ENCODE measurements at places on chromosomes 12 and 14. TPM values are rescaled to one million over a fixed set of nuclear protein-coding genes. Genes with fewer than 3 reads are reported as not detected.

GRCh38 chr14:86515195-86515594, 985.3 kb downstream of the FLRT2 start:
- no peak for DNase-seq

- no peak for DNase-seq
These were observed 5.5 kb downstream of the MAP3K12 start for GRCh38 chr12:53493610-53494391.

The KLRK1 gene
- not detected for total RNA-seq

DNA sequence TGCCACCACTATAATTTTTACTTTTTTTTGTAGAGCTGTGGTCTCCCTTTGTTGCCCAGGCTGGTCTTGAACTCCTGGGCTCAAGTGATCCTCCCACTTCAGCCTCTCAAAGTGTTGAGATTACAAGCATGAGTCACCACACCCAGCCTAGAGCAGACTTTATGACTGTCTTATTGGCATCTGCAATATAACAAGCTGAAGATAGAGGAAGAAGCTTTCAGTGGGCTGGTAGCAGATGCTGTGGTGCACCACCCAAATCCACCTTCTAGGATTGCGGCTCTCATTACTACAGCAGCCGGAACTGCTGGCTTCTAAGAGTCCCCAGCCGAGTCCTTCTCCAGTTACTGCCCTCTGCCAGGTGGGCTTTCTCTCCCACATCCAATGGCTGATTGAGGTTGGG, 7.6 kb upstream of the STK38L start:
- DNase-seq, result peak; percentile 61

The PPP4R4 gene
- 0.15 TPM for total RNA-seq

The C12orf54 gene
- not detected for total RNA-seq

- DNase-seq, result peak; percentile 59
These were observed at the start of gene NTN4 for GRCh38 chr12:95790033-95790916. Gene NTN4, minus strand, starts transcription at chr12:95790764. Its CDS starts 455 bp downstream, at chr12:95790309.

DNA sequence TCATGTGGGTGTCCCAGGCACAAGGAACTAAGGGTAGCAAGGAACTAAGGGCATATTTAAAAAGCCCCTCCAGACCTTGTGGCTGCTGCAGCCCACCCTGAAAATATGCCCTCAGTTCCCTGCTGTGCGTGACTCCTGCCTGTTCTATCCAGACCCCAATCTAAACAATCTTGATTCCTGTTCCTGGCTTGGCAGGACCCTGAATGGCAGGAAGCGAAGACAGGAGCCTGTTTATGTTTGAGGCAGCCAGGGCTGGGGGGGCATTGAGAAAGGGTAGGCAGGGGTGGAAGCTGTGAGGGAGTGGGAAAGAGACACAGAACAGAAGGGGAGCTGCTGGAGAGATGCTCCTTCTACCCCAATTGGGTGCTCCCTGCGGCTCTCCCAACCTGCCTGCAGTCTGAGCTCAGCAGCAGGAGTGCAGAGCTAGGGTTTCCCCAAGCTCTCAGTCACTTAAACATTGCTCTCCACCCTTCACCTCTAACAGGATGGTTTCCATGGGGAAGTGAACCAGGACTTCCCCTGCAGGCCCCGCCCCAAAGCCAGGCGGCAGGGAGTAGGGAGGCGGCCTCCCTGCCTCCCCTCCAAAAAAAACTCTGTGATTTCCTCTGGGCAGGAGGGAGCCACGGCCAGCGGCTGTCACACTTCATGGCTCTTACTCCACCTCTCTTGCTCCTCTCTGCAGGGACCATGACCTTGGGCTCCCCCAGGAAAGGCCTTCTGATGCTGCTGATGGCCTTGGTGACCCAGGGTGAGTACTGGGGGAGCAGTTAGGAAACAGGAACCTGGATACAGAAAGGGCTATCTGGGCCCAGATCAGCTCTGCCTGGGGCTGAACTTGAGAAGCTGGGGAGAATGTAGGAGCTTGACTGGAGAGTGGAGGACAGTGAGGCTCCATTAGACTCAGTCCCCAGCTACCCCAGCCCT, 4.7 kb downstream of the ACVRL1 start:
- DNase-seq, result peak; percentile 23

DNA sequence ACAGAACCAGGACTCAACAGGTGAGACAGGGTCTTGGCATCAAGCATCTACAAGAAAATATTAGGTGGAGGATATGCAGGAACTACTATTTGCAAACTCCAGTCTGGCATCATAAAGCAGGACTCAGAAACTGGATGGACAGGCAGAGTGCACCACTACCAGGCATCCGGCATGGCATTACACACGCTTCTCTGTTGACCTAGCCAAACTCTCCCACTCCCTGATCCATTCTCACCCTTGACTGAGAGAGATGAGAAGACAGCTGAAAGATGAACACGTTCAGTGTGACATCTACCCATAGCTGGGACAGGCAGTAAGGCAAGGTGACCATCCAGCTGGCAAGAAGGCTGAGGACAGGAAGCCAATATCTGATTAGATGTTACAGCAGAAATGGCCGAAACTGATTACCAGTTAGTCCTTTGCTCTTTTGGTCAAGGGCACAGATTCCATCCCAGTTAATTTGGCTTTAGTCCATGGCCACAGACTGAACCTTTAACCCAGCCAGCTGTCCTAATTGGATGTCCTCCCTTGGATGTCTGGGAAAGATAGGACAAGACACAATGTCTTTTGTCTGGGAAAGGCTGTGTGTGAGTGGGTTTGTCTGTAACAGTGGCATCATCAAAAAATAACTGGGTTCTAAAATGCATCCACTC, 71.6 kb downstream of the BBS10 start:
- DNase-seq, result peak; percentile 40
